Colonic mucosa (tissue), 4 donors: ENCODE measurements at places on chromosomes 12 and 14. TPM values are rescaled to one million over a fixed set of nuclear protein-coding genes. Genes with fewer than 3 reads are reported as not detected.

The ANO2 gene
- total RNA-seq, result 1.1 TPM

- peak; percentile 45 for DNase-seq
Observed at GRCh38 chr12:26938701-26939062, 412 bp downstream of the FGFR1OP2 start.

- DNase-seq, result no peak
Observed at GRCh38 chr12:18345021-18345735, 83.9 kb downstream of the PIK3C2G start.

DNA sequence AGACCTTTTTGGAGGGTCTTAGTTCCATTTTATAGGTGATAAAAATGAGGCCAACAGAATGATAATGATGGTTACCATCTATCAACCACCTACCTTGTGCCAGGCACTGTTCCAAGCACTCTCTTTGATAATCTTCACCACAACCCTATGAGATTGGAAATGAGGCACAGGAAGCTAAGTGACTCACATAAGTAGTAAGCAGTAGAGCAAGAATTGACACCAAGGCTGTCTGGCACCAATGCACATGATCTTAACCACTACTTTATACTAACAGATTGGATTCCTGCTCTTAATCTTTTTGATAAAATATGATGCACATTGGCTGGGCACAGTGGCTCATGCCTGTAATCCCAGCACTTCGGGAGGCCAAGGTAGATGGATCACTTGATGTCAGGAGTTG, 91.4 kb downstream of the DRAM1 start:
- DNase-seq, result no peak

- DNase-seq, result no peak
Observed at GRCh38 chr14:104919993-104920315, 4.7 kb upstream of the PLD4 start.

DNA sequence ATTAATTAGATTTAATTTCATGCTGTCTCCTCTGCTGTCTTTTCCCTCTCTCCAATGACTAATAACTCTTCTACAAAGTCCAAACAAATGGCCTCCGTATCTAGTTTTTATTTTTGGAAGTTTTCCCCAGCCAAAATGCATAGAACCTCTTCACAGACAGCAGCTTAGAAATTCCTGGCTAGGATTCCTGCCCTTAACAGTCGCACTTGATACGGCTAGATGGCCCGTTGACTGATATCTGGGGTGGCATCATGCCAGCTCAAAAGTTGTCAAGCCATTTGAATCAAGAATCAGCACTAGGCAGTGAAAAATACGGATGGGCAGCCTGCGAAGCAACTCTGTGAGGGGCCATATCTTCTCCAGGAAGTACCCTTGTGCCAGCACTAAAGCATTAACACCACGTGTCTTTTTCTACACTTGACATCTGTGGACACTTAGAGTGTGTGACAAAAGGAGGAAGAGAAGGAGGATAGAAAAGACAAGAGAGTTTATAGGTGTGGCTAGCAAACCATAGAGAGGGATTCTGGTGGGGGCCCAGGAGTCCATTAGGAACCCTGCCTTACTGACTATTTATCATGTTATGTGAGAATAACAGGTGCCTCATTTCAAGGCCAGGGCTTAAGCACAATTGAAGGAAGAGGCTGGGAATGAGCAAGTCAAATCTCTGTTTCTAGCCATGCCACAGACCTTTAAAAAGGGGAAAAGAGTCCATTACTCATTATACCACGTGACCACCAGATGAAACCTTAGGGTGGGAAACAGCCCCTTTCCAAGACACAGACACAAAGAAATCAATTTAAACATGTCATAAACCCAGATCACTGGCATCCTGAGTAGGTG, 39.2 kb upstream of the KRR1 start:
- no peak for DNase-seq

The TCL1B gene
- not detected for total RNA-seq

DNA sequence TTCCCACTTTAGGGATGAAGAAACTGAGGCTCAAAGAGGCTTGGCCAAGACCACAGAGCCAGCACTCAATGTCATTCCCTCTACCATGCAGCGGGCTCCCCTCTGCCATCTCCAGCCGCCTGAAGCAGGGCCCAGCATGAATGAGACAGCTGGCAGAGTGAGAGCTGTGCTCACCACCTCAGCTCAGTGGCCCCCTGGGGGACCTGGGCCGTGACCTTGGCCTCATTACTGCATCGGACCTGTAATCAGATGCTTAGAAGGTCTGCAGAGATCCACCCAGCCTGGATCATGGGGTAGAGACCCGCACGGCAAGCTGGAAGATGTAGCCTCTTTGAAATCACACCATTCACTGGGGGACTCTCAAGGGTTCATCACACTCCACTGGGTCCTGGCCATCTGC, 22.7 kb upstream of the CORO1C start:
- no peak for DNase-seq

GRCh38 chr12:124713041-124713435, 145.6 kb upstream of the NCOR2 start:
- DNase-seq, result peak; percentile 28

The CLEC4C gene
- not detected for total RNA-seq

DNA sequence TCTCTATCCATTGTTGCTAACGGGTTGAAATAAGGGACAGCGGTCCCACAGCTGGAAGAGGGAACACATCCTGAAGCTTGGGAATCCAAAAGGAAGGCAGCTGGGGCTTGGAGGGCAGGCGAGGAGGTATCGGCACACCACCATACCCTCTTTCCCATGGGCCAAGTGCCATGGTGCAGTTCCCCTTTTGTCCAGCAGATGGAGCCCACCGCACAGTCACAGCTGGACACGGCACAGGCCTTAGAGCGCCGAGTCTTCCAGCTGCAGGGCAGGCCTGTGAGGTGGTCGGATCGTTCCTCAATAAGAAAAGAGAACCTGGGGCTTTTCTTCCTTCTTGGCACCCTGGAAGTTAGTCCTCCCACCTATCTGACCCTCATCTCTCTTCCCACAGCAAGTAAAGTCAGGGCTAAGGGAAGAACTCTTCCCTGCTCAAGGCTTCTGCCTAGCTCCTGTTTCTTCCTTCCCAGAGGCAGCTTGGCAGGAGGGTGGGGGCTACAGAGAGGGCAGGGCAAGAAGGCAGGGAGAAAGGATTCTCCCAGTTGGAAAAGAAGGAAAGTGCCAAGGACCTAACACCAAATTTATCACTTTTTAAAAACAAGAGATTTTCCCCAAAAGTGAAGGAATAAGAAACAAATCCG, 8.6 kb downstream of the PPP1R1A start:
- peak; percentile 85 for DNase-seq

- peak; percentile 29 for DNase-seq
Observed at GRCh38 chr12:56040963-56041551, 661 bp upstream of the RPS26 start.

The CAMKK2 gene
- 44.0 TPM for total RNA-seq

- DNase-seq, result no peak
Observed at GRCh38 chr14:99402950-99403349, 77.7 kb downstream of the SETD3 start.

GRCh38 chr12:60259225-60259624, 663.4 kb downstream of the SLC16A7 start:
- DNase-seq, result no peak

GRCh38 chr14:75934998-75935628, 46.7 kb downstream of the TGFB3 start:
- no peak for DNase-seq

DNA sequence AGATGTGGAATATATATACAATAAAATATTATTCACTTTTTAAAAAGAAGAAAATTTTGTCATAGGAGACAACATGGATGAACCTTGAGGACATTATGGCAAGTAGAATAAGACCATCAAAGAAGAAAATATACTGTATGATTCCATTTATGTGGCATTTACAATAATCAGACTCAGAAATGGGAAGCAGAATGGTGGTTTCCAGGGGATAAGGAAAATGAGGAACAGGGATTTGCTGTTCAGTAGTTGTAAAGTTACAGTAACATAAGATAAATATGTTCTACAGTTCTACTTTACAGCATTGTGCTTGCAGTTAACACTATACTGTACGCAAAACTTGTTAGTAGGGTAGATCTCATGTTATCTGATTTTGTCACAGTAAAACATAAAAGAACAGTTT, 1271.0 kb downstream of the LRFN5 start:
- DNase-seq, result no peak

- no peak for DNase-seq
Observed at GRCh38 chr12:5222729-5223128, 179.1 kb downstream of the KCNA5 start.

The KRT4 gene
- total RNA-seq, result not detected

The OR11H12 gene
- not detected for total RNA-seq

The ARHGAP9 gene
- 6.5 TPM for total RNA-seq

DNA sequence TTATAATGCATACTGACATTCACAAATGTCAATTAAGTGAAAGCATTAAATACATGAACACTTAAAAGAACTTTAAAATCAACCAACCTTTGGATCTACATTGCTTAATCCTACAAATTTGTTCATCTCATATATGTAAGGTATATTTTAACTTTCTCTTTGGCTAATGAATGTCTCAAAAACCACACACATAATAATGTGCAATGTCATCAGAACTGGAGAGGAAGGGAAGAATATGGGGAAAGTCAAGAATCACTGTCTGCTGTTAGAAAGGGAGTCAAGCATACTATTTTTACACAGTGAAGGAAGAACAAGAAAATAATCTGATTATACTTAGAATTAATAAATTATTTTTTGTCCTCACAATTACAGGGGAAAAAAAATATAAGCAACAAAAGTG, 4.9 kb downstream of the GMFB start:
- DNase-seq, result no peak

DNA sequence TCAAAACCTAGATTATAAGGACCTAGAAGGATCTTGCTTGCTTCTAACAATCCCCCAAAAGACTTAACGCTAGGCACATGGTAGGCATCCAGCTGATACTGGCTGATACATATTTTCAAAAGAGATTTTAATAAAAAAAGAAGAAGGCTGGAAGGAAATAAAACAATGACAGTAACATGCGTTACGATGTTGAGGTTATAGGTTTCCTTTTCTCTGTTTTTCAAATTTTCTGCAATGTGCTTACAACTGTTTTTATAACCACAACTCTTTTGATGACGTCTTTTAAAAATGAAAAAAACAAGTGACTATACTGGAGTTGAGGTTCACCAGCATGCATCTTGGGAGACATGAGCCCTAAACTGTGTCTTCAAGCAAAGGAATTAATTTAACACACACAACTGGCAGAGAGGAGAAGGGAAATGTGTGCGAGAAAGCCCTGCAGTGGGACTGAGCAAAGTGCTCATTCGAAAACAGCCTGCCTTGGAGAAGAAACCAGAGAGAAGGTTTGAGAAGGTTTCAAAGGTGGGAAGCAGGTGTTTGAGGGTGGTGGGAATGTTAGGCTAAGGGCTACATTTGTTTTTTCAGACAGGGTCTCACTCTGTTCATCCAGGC, 80.4 kb downstream of the DUSP16 start:
- no peak for DNase-seq

DNA sequence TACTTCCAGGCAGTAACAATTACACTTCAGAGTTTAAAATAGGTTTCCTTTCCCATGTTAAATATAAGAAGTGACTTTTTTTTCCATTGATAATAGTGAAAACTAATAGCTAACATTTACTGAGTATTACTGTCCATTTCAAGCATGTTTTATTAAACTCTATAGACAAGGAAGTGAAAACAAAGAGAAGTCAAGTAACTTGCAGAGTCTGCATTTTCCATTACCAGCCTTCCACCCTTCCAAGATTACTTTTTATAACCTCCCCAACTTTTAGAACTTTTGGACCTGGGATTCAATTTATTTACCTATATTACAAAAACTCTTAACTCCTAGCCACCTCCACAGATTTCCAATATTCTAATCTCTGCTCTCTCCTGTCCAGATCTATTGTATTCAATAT, 67.7 kb downstream of the SEC23A start:
- DNase-seq, result no peak

DNA sequence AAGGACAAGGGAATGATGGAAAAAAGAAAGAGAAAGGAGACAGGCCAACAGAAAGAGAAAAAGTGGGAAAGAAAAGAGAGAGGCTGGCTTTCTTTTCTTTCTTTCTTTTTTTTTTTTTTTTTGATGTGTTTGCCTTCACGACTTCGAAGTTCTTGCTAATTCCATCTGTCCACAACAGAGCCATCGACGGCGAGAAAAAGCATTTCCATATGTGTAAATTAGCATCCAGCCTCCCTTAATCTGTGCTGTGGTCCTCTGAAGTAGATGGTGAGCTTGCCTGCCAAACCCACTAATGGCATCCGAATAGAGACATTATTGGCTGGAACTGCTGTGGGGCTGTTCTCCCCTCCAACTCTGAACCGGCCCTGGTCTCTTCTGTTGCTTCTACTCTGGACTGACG, 997.4 kb downstream of the BCL11B start:
- DNase-seq, result no peak

The DUSP6 gene
- total RNA-seq, result 97.6 TPM

- peak; percentile 21 for DNase-seq
Observed at GRCh38 chr12:68559984-68560850, 50.5 kb upstream of the RAP1B start.

GRCh38 chr12:122979908-122980182, 636 bp upstream of the ARL6IP4 start:
- no peak for DNase-seq

DNA sequence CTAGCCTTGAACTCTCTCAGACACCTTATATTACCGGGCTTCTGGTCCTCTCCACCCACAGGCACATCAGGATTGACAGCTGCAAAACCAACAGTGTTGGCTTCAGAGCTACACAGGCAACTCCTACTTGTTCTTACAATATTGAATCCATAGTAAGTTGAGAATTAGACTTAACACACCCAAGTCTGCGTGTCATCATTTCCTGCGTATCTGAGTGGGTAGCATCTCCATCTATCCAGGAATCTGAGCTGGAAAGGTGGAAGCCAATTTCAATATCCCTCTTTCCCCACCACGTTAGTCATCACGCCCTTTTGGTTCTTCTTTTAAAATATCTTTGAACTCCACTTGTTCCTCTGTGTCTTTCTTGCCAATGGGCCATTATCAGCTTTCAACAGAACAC, 37.2 kb downstream of the NRXN3 start:
- DNase-seq, result no peak

DNA sequence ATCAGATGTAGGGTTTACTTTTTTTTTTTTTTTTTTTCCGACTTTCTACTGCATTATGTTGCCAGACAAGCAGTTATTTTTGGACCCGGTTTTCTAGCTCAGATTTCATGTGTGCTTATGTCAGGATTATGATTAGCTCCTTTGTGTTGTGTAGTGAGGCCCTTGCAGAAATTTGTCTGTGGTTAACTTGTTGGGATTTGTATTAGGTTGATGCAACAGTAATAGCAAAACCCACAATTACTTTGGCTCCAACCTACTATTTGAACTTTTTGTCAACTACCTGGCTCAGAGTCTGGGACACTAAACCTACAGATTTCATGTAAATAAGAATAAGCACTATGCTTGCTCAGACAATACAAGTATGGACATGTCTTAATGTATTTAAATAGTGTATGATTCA, 44.1 kb upstream of the KCNJ8 start:
- no peak for DNase-seq

DNA sequence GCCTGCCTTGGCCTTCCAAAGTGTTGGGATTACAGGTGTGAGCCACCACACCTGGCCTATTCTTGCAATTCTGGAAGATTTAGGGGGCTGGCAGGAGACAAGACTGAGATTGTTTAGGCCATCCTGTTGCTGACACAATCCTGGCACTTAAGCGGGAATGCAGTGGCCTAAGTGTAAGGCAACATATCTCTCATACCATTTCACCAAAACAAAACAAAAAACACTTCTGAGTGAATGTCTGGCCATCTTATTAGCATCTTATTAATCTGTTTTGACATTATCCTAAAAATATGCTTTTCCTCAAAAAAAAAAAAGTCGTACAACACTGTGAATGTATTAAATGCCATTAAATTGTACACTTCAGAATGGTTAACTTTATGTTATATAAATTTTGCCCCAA, 67.6 kb downstream of the DENND5B start:
- DNase-seq, result no peak

GRCh38 chr14:45434221-45434620, 181.2 kb upstream of the MIS18BP1 start:
- DNase-seq, result no peak
